NCI-H2081 (cell line): ENCODE measurements at places on chromosomes 1 and 21.

DNA sequence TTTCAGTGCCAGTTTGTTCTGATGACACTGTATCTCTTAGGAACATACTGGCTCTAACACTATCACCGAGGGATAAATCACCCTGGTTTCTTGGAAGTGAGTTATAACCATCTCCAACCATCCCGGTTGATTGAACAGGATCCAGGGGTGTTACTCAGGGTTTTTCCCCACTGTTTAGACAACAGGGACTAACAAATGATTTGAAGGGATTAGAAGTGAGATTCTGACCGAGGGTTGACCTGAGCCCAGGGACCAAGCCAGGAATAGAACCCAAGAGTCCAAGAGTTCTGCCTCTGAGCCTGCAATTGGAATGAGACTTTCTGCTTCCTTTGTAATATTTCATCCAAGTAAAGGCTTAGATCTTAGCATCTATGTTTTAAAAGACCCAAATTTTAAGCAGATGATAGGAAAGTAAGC, 154.0 kb downstream of the DHRS3 start:
- DNase-seq, result no peak

DNA sequence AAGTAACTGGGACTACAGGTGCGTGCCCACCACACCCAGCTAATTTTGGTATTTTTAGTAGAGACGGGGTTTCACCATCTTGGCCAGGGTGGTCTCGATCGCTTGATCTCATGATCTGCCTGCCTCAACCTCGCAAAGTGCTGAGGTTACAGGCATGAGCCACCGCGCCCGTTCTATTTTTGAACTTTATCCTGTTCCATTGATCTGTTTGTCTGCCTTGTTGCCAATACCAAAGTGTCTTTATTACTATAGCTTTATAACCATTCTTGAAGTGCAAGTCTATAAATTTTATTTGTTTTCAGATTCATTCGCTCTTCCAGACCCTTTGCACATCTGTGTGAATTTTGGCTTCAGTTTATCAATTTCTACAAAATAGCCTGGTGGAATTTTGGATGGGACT, 28.0 kb downstream of the SYT14 start:
- DNase-seq, result no peak

- no peak for DNase-seq
Measured at GRCh38 chr1:8844501-8845006, 27.1 kb upstream of the RERE start.

DNA sequence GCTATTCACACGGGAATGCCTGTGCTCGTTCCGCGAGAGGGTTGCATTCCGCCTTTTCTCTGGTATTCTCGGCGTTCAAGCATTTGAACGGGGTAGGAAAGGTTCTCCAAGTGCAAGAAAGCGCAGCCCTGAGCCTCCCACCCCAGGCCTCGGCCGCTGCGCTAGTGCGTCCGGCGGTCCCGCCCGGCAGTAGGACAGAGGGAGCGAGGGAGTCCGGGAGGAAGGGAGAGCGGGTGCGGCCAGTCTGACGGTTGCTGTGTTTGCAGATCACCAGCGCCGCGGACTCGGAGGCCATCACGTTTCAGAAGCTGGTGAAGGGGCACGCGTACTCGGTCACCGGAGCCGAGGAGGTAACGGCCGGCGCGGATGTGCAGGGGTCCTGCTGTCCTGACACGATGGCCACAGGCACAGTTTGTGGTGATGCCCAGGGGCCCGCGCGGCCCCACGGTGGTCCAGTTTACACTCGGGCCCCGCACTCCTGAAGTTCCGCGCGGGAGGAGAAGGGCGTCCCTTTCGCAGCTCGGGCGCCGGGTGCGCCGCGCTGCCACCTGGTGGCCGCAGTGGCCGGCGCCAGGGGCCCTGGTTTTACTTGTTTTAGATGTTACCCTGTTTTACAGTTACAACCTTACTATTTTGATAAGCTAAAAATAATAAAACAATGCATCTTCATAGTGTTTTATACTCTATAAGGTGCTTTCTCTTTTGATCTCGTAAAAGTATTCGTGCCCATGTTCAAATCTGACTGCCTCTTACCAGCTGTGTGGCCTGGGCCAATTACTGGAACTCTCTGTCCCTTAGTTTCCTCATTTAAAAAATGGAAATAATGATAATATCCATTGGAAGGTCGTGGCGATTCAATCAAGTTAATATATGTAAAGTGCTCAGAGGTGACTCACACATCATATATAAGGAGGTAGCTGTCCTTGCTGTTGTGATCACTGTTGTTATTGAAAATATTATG, 36.7 kb downstream of the CAPN2 start:
- DNase-seq, result no peak

DNA sequence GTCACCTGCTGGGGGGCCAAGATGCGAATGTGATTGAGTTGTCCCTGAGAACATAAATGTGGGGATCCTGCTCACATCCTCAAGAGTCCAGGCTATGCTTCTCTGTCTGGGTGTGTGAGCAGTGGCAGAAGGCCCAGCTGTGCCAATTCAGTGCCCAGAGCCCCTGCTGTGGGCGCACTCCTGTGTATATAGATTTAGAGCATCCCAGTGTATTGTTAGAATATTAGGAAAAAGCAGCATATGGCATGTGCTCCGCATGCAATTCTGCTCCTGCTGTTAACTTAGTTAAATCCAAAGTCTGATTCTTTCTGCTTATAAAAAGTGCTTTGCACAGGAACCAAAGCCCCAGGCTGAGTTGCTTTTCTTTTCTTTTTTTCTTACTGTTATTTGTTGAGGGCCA, 37.8 kb downstream of the FAM78B start:
- peak; percentile 37 for DNase-seq

DNA sequence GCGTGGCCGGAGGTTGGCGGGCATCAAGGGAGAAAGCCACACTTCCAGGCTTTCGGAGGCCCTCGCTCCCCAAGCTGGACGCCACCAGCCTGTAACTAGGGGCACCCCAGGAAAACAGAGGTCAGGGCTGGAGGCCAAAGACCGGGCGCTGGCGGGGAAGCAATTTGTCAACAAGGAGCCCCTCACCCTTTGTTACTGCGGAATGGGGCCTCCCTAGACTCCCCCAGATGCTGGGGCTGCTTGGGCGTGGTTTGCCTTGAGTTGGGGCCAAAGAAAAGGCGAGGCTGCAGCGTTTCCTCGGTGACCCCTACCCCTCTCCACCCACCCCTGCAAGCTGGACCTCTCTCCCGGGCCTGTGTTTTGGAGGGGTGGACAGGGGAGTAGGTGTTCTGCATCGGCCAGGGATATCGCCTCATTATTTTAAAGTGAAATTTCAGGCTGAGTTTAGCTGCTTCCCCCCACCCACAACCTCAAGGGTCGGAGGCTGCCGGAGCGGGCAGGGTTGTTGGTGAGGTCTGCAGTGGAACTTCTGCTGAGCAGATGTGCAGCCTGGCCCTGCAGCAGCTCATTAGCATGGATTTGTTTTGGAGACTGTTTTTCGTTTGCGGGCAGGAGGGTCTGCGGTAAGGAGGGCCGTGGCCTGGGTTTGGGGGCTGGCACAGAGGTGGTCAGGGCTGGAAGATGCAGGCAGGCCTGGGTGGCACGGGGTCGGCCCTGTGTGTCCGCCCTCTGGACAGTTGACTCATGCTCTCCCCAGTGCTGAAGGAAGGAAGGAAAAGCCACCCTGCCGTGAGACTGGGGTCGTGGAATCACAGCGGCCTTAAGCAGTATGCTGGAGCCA, 1.5 kb downstream of the NBL1 start:
- no peak for DNase-seq

GRCh38 chr1:229088711-229089110, 182.2 kb upstream of the RAB4A start:
- no peak for DNase-seq

GRCh38 chr1:29655945-29656850, 419.9 kb downstream of the PTPRU start:
- DNase-seq, result no peak
